Fibroblast of pulmonary artery (primary cell): ENCODE measurements at places on chromosomes 12 and 14.

GRCh38 chr12:110869026-110869425, 22.2 kb downstream of the CCDC63 start:
- no peak for DNase-seq

- no peak for DNase-seq
These were observed 2.9 kb downstream of the HEBP1 start for GRCh38 chr12:12997156-12997555.

- DNase-seq, result peak; percentile 50
These were observed 306.1 kb upstream of the RGS6 start for GRCh38 chr14:71625891-71626701.

GRCh38 chr12:132524405-132524804, 34.5 kb downstream of the FBRSL1 start:
- DNase-seq, result no peak

DNA sequence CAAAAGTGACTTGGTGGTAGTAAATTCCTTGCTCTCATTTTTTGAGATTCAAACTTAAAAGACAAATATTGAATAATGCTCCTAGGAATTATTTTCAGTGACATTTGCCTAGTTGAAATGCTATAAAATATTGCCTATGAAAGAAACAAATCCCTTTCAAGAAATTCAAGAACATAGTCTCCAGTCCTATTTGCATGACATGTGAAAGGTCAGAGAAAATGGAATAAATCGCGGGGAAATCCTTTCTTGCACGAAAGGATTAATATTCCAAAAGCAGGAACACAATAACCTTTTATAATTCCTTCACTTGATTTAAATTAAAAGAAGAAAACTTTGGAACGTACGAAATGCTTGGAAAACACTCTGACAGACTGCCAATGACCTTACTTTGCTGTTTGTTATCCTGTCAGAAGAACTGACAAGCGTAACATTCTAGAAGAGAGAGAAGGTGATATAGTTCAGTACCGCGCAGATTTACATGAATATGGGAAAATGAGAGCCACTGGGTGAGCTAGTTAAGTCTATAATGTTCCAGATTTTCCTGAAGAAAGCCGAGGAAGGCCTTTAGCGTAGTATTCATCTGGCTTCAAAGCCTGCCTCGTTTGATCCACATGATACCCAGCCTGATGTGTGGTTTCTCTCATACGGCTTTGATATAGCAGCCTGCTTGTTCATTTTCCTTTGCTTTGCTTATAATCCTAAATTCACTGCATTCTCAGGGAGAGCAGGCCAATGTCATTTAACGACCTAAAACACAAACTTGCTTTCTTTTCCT, 103.0 kb downstream of the PRIMA1 start:
- DNase-seq, result no peak

DNA sequence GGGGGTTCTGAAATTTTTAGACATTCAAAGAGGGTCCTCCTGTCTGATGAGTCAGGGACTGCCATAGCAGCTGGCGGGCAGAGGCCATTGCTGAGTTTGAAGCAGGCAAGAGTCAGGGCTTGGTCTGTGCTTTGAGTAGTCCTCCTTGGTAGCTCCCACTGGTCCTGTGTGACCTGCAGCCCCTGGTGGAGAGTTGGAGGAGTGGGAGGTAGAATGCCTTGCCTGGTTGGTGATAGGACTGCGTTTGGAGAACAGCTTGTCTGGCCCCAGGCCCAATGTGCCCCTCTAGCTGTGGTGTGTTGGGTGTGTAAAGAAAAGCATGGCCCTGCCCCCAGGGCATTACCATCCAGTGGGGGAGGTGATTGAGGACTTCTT, 116.7 kb downstream of the BEGAIN start:
- DNase-seq, result no peak

DNA sequence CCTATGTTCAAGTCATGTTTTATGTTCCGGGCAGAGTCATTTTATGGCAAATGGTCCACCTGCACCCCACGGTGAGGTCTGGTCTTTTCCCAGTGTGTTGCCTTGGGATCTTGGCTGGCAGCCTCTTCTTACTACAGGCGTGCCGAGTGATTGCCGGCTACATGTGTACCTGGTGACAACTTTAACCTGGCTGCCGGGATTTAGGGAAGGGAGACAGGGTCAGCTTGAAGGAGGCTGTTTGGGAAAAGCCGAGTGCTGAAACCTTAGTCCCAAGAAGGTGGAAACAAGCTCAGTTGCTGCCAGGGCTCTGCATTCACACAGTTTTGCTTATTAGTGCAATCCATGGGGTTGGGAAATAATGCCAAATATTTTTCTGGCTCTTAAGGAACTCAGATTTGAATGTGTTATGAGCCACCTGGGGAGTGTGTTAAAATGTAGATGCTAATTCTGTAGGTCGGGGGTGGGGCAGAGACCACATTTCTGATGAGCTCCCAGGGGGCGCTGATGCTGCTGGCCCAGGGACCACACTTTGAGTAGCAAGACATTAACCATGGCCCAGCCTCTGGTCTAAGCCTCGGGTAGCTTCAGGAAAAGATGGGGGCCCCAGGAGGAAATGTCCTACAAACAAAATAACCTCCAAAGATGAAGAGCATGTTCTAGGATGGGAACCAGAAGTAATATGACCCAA, 179.6 kb downstream of the TBX5 start:
- no peak for DNase-seq

DNA sequence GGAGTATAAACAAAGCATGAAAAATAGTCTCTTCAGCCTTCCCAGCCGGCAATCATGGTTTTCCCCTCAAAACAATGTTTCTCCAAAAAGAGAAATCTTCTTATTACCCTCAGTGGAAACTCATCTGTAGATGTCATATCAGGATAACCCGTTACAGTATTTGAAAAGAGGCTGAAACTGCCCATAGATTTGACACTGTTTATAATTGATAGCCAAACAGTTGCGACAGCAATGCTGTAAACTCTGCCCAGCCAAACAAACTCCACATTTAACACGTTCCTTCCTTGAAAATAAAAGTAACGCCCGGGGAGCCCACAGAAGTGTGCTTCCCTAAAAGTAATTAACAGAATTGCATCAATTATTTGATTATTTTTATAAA, 201.3 kb upstream of the FOXN3 start:
- peak; percentile 34 for DNase-seq

GRCh38 chr12:118374909-118375308, 1.4 kb upstream of the SUDS3 start:
- peak; percentile 28 for DNase-seq

- DNase-seq, result peak; percentile 52
These were observed 58.5 kb upstream of the TMPO start for GRCh38 chr12:98456576-98457573.

GRCh38 chr12:89231686-89232085, 120.6 kb downstream of the DUSP6 start:
- no peak for DNase-seq

DNA sequence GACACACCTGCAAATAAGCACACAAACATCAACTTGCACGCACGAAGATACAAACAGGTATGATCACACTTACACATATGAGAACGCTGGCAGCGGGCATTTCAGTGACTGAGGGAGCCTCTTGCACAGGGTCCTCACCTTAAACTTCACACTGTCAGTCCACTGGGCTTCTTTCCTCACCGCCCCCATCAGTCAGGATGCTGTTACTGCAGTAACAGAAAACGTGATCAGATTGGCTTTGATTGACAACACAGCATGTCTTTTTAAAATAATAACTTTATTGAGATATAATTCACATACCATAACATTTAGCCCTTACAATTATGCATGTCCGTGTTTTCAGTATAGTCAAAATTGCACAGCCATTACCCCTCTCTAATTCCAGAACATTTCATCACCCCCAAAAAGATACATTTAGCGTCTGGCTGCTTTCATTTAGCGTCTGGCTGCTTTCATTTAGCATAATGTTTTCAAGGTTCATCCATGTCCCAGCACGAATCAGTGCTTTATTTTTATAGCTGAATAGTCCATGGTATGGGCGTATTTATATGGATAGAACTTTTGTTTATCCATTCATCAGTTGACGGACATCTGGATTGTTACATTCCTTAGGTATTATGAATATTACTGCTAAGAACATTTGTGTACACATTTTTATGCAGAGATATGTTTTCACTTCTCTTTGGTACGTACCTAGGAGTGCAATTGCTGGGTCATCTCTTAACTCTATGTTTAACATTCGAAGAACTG, 8.4 kb downstream of the CCDC197 start:
- no peak for DNase-seq

DNA sequence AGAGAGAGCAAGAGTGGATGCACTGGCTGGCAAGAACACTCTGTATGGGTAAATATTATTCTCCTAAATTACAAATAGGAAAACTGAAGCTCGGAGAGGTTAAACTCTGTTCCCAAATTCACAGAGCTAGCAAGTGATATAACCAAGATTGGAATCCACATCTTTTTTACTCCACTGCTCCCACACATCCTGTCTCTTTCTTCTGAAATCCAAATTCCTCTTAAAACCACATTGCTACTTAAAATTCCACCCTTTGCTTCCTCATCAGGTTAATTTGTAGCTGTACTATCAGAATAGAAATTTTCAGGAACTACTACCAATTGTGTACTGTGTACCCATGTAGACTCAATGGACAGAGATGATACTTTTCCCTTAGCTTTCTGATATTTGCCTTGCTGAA, 74.4 kb downstream of the ARMH4 start:
- peak; percentile 27 for DNase-seq

DNA sequence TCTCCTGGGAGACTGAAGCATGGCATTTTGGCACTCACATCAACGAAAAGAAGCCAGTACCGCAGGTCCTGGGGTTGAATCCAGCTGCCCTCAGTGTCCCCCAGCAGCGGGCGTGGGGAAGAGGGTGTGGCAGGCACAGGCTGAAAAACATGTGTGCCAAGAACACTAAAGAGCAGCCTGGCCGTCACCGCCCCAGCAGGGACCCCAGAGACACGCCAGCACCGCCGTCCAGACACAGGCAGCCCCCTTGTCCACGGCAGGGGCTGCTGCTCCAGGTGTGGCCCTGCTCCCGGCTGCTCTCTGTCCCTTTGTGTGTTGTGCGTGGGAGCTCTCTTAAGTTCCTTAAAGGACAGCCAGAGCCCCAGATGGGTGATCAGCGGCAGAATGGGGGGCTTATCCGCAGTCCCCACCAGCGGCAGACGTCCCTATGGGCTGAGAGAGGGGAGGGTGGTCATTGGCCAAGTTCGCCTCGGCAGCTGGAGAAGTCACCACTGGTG, 556 bp downstream of the PHETA1 start:
- no peak for DNase-seq

DNA sequence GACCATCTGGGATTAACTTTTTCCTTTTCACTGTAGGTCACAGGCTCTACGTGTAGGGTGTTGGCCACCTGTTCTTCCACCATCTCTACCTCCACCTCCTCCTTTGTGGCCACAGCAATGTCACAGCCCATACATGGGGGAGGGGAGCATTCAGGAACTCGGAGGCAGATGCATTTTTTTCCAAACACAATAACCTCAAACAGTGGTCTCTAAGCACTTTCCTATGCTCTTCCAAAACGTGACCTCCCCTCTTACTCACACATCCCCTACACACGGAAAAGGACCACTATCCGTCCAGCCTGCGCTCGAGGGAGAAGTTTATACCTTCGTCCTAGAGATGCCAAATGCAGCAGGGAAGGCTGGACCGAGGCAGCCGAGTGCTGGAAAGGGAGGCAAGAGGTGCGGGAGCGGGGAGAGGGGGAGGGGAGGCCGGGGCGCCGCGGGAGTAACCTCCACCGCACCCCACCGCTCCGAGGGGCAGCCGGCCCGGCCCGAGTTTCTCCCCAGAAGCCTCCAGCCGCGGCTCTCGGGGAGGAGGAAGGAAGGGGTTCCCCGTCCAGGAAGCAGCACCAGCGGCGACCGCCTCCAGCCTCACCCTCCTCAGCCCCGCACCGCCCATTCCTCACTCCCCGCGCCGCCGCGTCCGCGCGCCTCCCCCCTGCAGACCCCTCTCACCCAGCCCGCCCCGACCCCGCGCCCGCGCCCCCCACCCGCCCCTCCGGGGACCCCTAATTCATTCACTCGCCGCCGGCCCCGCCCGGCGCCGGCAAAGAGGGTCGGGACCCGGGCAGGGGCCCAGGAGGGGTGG, 594 bp downstream of the KRAS start:
- DNase-seq, result peak; percentile 22

GRCh38 chr14:105258846-105259245, 10.5 kb downstream of the BTBD6 start:
- DNase-seq, result peak; percentile 10

DNA sequence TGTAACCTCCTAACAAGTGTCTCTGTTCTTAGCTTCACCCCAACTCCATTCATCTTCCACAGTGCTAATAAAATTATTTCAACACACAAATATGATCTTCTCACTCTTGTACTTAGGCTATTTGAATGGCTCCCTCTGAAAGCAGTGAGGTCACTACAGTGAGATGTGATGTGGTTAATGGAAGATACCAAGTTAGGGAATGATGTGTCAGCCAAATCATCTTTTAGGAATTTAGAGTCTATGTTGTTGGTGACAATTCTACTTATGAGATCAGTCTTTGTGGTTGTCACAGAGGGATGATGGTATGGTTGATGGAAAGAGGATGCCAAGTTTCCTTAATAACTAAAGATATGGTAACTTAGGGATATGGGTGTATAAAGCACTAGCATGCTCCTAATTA, 57.6 kb downstream of the POLR3B start:
- DNase-seq, result peak; percentile 58

GRCh38 chr14:73824127-73824526, 27.5 kb upstream of the PTGR2 start:
- DNase-seq, result no peak

DNA sequence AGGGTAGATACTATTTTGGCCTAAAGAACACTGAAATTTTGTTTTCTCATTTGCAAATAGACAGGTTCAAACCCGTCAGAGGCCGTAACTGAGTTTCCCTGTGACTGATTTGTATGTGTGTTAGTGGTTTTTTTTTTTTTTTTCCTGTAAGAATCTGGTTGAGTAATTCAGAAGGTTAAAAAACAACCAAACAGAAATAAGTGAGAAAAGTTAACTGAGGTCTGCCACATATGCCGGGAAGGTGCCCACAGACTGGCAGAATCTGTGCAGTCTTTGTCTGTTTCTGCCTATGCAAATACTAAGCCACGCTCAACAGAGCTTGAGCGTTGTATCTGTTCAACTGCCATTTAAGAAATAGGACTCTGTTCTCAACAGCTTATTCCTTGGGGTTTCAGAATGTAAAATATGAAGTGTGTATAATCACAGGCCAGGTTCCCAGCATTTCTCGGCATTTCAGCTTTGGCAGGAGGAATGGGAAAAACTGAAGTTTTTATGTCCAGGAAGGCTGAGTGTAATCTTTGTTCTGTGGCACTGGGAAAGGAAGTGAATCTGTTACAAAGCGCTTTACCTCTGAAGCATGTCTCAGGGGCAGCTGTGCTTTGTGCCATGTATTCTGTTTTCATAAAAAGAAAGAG, 181.9 kb downstream of the PRKCH start:
- DNase-seq, result peak; percentile 71

GRCh38 chr12:88562846-88563582, 17.3 kb downstream of the KITLG start:
- DNase-seq, result peak; percentile 52

GRCh38 chr12:131946757-131947156, 3.0 kb upstream of the EP400 start:
- no peak for DNase-seq

- no peak for DNase-seq
These were observed 9.9 kb downstream of the PTPRR start for GRCh38 chr12:70910666-70911065.

- DNase-seq, result no peak
These were observed 20.1 kb downstream of the NID2 start for GRCh38 chr14:52048641-52049204.
